ENCODE measurements at places on chromosomes 13 and 19.
A peak's percentile ranks its signal among the peaks of the same experiment; 100 is the strongest.

DNA sequence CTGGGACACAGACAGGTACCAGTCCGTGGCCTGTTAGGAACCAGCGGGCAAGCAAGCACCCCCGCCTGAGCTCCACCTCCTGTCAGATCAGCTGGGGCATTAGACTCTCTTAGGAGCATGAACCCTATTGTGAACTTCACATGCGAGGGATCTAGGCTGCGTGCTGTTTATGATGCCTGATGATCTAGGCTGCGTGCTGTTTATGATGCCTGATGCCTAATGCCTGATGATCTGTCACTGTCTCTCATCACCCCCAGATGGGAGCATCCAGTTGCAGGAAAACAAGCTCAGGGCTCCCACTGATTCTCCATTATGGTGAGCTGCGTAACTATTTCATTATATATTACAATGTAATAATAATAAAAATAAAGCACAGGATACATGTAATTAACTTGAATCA is 3.6 kb downstream of the RASGRP4 start:
- DNase-seq: no peak

GRCh38 chr13:47858042-47859025 is 142.7 kb downstream of the SUCLA2 start:
- no peak for DNase-seq

DNA sequence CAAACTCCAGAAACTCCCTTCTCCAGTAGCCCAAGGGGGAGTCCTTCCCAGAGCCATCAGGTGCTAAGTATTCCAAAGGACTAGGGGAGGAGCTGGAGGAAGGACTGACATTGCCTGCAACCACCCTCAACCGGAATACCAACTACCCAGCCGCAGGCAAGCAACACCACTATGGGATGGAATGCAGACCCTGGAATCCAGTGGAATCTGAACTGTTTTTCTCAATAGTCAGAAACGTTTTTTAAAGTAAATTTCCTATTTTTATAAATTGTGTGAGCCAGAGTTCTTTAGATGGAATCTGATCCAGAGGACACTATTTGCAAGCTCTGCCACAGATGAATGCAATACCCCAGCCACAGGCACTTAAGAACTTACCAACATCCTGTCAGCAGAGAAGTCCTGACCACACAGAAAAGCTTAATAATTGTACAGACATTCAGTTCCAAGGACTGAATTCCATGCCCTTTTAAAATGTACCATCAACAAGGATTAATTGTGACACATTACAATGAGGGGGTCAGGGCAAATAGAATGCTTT is 92.1 kb downstream of the USP12 start:
- no peak for DNase-seq

GRCh38 chr13:42485272-42485671 is 88.7 kb upstream of the TNFSF11 start:
- DNase-seq: no peak

GRCh38 chr19:55196803-55197202 is 12.5 kb downstream of the PTPRH start:
- DNase-seq: no peak

DNA sequence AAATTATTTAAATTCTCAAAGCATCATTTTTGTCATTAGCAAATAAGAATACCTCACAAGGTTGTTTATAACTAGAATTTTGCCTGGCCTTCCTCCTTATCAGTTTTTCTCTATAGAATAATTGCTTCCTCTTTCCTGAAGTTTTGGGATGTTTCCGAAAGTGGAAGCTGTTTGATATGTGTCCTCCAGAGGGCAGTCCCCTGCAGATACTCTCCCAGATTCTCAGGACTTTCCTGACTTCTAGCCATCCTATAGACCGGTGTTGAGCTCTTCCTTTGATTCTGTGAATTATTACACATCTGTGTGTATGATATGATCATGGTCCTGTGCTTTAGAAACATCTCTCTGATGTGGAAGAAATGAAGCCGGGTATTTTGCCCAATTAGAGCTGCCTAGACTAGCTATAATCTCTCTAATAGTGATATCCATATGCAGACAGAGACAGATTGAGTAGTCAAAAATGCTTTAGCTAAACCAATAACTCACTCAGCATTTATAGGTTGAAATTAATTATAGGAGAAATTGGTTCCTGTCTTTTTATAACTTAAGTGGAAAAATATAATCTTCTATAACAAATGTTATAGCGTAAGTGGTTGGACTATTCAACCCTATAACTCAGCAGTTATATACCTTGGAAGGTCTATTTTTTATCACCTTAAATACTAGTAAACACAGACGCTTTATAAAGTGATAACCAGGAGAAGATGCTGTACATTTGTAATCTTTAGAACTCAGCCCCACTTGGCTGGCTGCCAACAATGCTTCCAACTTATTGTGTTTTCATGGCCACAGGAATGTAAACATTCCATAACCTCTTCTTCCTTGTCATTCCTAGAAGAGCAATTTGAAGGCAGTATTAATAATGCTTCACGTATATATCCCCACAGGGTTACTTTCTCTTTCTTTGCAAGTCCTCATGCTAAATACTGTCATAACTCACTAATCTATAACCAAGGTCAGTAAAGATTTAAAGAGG is 201.0 kb upstream of the RXFP2 start:
- no peak for DNase-seq

GRCh38 chr19:38317104-38317612 is 1.4 kb upstream of the YIF1B start:
- no peak for DNase-seq

- DNase-seq: no peak
Observed at GRCh38 chr13:61162106-61162505, 253.5 kb downstream of the PCDH20 start.

GRCh38 chr19:2507109-2507508 is 31.2 kb downstream of the GADD45B start:
- peak; percentile 95 for DNase-seq

GRCh38 chr19:2083174-2083854 is 12.8 kb downstream of the MOB3A start:
- DNase-seq: no peak

DNA sequence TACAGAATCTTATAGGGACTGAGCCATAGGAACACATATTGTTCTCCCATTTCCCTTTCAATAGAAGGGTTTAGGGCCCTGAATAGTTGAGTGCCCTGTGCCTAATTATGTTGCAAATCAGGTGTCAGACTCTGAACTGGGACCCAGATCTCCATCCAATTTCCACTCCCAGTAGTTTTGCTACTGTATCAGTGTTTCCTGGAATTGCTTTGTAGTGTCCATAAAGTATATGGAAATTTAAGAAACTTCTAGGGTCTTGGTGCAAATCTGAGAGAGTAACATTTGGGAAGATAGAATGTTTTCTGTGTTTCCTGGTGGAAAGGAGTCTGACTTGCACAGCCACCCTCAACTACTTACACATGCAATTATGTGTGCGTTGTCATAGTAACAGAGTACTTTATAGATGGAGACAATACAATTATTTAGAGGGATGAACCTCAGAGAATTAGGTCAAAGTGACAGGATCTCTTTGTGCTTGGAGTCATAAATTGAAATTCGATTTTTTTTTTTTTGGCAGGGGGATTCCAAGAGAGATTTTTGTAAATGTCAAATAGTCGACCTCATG is 646 bp upstream of the SLC10A2 start:
- DNase-seq: no peak

DNA sequence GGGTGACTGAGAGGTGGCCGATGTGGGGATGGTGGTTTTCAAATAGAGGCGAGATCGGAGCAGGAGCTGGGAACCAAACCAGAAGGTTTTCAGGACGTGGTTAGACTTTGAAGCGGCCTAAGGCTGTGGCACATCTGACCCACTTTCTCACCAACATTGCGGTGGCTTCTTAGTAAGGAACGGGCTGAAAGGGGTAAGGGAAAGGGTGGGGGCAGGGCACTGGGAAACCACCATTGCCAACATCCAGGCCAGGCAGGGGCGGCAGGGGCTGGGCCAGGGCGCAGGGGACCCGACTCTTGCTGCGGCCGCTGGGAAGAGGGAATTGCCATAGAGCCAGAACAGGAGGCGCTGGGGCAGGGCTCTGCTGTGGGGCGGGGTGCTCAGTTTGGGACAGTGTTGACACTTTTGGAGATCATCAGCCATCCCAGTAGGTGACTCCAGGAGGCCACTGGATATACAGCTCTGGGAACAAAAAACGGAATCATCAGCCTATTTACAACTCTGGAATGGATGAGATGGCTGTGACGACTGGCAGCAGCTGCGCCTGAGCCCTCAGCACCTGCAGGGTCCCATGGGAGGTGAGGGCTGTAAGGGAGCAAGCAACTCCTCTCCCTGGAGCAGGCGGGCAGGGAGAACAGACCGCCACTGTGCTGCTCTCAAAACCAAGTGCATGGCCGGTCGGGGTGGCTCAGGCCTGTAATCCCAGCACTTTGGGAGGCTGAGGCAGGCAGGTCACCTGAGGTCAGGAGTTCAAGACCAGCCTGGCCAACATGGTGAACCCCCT is 52.2 kb downstream of the IRS2 start:
- DNase-seq: no peak

DNA sequence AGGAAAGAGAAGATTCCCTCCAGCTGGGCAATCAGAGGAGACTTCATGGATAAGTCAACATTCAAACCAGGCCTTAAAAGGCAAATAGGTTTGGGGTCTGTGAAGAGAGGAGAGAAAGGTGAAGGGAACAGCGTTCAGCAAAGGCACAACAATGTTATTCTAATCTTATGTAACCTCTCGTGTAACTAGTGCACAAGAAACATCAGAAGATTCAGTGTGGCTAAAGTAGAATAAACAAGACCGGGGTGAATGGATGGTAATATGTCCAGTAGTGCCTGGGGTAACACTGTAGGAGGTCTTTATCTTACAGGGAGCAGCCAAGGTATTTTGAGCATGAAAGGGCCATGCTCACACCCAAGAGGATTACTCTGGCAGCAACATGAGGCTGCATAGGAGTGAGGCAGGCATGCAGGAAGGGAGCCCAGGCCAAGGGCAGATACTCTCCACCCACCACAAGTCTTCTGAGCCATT is 24.1 kb downstream of the LHFPL6 start:
- DNase-seq: no peak

GRCh38 chr13:26465514-26465913 is 92.0 kb upstream of the WASF3 start:
- peak; percentile 6 for DNase-seq

DNA sequence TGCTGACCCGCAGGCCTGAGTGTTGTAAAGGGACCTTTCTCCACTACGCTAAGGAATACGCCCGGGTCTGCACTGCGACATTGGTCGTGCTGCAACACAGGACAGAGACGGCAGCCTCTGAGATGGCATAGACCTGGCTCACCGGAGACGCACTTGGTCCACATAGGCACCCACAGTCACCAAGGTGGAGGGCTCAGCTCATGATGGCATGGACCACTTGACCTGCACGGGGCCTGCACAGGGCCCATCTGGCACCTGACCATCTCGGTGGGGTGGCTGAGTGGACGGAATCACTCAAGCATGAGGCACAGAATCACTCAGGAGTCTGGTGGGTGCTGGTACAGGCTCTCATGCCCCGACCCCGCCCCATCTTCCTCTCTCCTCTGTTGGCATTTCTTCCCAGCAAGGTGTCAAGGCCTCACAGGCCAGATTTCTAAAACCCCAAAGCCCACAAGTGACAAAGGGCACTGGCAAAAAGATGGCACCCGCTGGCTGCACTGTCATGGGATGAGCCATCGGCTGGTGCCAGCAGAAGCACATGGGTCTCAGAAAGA is 45.9 kb downstream of the TSHZ3 start:
- no peak for DNase-seq

DNA sequence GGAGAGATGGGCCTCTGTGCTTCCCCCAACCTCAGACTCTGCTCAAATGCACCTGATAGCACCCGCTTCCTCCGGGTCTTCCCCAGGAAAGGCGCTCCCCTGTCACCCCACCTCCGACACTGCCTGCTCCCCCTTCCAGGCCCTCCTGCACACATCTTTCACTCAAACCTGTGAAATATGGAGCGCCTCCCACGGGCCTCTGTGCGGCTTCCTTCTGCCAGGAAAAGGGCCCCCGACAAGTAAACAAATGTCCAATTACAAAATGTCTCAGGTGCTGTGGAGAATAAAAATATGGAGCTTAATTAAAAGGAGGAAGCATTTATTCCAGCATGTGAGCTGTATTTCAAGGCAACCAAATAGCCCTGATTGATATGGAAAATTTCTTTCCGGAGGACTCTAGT is 15.6 kb upstream of the CCNE1 start:
- no peak for DNase-seq

DNA sequence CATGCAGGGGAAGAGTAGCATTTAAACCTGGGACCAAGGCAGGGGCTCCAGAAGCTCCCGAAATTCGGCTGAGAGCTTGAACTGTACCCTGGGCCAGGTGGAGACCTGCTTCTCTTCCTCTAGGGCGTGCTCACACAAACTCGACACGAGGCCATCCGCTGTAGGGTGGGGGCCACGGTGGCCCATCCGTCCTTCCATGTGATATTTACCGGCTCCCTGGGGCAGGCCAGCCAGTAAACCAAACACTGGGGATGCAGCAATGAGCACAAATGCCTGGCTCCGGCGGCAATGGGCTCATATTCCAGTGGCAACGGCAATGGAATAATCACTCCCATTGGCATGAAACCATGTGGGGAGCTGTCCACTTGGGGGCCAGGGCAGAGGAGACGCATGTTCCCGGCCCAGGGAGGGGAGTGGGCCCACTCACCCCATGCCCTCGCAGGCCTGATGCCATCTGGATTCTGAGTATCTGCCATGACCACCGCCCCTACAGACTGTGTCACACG is 10.8 kb downstream of the SH3GL1 start:
- DNase-seq: no peak

DNA sequence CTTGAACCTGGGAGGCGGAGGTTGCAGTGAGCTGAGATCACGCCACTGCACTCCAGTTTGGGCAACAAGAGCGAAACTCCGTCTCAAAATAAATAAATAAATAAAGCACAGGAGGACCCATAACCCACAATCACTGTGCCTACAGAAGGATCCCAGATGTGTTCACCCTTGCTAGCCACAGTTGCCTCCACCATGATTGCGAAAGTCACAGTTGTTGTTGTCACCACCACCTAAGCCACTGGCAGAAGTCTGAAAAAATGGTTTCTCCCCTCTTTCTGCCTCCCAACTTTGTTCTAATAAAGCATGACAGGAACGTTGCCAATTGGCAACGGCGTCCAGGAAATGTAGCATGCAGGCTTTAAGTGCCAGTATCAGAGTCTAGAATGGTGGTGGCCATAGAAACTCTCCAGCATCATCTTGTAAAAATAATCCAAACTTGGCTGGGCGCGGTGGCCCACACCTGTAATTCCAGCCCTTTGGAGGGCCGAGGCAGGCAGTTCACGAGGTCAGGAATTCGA is 2.2 kb upstream of the EPS15L1 start:
- DNase-seq: no peak

GRCh38 chr13:88051746-88052482 is 380.7 kb downstream of the SLITRK5 start:
- no peak for DNase-seq

DNA sequence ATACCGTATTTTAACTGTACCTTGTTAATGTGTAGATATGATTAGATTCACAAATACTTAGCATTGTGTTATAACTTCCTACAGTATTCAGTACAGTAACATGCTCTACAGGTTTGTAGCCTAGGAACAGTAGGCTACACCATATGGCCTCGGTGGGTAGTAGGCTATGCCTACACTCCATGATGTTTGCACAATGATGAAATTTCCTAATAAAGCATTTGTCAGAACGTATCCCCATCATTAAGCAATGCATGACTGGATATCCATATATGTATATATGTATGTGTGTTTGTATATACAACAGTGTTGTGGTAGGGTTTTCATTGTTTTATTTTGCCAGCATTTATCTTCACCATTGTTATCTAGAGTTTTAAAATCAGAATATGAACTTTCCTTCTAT is 119.4 kb downstream of the SLC7A1 start:
- no peak for DNase-seq

GRCh38 chr19:7678971-7679751 is 1.5 kb upstream of the TRAPPC5 start:
- DNase-seq: peak; percentile 27

- DNase-seq: no peak
Observed at GRCh38 chr13:95814495-95814894, 137.6 kb downstream of the DNAJC3 start.
